NCI-H345 (cell line): ENCODE measurements at places on chromosomes 6 and 20.

GRCh38 chr20:57724610-57725405 is 15.0 kb upstream of the PMEPA1 start:
- DNase-seq, result no peak

DNA sequence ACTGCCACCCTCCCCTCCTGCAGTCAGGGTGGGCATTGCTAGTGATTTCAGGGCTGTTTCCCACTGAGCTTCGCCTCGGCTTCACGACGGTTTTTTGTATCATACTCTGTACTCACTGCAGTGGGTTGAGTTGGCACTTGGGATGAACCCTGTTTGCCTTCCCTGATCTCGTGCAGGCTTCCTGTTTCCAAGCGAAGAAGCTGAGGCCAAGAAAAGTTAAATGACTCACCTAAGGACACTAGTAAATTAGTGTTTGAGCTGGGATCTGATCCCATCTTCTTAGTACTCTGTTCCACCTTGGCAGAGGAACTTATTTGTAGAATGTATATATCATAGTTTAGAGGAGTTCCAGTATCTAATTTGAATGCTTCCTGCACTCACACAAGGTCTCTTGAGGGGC is 50.3 kb upstream of the VSTM2L start:
- DNase-seq, result no peak

DNA sequence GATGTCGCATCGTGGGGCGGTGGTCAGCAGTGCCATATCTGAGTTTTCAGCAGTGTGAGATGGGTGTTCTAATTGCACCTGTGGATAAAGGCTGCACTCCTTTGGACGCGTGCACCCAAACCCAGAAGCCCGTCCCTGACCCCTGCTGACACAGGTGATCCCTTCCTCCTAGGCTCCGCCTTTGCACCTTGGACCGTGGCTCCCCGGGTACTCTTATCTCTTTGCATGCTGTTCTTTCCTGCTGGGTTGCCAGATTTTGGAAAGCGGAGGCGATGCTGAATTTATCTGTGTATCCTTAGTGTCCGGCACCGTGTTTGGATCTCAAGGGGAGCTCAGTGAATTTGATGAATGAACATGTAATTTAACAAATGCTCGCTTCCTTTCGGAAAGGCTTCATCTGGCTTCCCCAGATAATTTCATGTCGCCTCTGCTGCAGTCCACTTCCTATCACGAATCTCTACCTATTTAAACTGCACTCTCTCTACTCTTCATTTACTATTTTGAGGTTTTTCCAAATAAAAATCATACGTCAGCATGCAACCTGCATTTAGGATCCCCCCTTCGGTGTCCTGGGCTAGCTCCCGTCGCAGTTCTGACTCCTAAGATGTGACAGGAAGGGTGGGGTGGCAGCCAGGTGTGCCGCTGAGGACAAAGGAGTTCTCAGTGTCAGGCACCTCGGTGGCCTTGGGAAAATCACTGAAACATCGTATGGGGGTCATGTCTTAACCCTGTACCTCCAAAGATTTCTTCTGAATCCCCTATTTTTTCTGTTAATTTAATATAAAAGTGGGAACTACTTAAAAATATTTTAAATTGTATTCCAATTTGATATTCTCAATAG is 753 bp upstream of the PERP start:
- DNase-seq, result peak; percentile 80

GRCh38 chr20:63694584-63695423 is 1.6 kb upstream of the TNFRSF6B start:
- no peak for DNase-seq

GRCh38 chr6:80528115-80528514 is 421.6 kb downstream of the BCKDHB start:
- DNase-seq, result peak; percentile 71

DNA sequence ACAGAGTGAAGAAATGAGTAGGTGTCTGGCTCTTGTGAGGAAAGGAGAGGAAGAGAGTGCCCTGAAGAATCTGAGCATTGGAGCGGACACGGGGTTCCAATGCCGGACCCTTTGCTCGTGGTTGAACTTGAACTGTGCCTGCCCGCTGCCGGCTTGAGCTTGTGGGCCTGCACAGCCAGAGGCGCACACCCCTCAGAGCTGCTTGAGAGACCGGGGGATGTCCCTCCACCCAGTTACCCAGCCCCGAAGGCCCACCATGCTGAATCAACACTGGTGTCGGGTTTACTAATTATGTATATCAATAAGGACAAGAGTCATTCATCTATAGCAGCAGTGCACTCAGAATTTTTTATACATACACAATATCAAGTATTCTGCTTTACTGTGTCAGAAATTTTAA is 218.3 kb upstream of the CST7 start:
- no peak for DNase-seq

DNA sequence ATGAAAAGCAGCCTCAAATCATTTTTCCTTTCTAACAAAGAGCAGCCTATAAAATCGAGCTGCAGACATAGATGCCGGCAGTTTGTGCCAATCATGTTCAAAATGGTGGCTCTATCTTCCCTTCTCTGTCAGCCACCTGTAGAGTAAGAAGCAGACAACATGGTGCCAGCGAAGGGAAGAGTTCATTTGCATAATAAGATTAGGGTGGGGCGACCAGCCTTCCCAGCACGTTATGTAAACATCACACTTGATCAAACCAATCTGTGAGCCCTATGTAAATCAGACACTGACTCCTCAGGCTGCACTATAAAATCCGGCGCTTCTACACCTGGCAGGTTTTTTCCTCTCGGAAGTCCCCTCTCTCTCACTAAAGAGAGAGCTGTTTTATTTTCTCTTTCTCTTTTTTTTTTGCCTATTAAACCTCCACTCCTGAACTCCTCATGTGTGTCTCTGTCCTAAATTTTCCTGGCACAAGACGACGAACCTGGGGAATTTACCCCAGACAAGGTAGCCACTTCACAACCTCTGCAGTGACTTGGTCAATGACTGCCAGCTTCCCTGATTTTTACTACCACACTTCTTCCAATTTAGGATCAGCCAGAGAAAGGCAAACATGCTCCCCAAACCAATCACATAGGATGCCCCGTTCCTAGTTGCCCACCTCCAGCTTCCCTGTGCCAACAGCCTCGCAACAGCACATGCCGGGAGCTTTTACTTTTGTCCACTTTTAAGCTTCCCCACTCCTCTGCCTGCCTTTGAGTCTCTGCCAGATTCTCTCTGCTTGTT is 12.9 kb downstream of the TPMT start:
- no peak for DNase-seq

DNA sequence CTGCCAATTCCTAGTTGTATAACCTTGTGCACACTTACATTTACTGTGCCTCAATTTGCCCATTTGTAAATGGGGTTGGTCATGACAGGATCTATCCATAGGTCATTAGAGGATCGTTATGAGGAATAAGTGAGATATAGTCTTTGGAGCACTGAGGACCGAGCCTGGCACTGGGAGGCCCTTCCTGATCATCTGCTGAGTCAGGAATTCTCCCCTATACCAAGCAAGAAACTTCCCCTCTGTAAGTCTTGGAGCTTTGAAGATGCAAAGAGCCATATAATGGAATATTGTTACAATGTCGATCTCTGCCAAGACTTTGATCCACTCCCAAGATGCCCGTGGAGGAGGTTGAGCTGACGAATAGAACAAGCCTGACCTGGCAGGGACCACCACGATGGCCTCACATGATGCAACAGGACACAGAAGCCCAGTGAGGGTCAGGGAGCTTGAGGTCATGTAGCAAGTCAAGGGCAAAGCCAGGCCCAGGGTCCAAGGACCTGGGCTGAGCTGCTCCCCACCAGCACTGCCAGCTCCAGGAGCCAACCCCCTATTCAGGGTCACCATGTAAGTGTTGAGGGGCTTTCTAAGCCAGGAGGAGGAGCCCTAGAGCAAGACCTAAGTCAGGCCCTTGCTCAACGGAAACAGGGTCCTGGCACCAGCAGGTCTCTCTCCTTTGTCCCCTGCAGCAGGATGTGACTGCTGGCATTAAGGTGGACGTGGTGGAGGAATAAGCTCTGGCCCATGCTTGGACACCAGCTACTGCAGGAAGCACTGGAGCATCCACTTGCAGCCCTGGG is 16.7 kb downstream of the PDRG1 start:
- no peak for DNase-seq

- no peak for DNase-seq
These were observed 159.3 kb upstream of the JARID2 start for GRCh38 chr6:15086348-15087158.

GRCh38 chr6:25215881-25216280 is 63.3 kb upstream of the CARMIL1 start:
- no peak for DNase-seq

DNA sequence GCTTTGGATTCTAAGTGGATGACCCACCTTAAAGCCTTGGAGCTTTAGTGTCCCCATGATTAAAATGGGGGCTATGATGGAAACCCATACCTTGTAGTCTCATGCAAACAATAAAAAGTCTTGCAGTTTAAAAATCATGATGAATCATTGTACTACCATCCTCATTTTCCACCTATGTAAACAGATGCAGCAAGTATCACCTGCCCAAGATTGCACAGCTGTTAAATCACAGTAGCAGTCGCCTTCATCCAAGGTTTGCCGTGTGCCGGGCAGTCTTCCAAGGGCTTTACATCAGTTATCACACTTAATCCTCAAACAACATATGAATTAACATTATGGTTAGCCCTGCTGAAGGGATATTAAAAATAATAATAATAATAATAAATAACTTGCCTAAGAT is 210.3 kb downstream of the FOXA2 start:
- peak; percentile 56 for DNase-seq

DNA sequence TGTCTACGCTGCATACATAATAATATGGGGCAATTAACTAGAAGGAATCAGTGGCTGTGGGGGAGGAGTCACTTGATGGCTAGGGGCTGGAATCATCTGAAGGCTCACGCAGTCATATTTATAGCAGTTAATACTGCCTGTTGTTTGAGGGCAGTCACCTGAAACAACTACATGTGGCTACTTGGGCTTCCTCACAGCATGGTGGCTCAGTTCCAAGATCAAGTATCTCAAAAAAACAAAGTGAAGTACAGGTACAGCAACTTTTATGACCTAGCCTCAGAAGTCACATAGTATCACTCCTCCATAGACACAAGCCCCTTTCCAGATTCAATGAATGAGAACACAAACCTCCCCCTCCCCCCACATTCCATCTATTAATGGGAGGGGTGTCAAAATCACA is 63.7 kb downstream of the STX11 start:
- no peak for DNase-seq

GRCh38 chr20:41081276-41081814 is 52.7 kb downstream of the TOP1 start:
- no peak for DNase-seq

DNA sequence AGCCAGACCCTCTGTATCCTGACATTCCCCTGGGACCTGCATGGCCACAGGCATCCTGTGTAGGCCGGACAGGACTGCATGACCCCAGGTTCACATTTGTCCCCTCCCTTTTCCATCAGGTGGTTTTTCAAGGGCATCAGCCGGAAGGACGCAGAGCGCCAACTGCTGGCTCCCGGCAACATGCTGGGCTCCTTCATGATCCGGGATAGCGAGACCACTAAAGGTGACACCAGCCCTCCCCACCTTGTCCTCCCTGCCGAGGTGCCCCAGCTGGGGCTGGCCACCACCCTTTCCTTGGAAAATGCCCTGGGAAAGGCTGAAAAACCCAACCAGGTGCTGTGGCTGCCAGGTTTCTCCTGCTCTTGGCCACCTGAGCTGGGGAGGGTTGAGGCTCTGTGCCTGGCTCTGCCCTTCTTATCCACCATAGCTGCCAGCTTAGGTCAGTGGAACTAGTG is 27.6 kb downstream of the HCK start:
- no peak for DNase-seq

DNA sequence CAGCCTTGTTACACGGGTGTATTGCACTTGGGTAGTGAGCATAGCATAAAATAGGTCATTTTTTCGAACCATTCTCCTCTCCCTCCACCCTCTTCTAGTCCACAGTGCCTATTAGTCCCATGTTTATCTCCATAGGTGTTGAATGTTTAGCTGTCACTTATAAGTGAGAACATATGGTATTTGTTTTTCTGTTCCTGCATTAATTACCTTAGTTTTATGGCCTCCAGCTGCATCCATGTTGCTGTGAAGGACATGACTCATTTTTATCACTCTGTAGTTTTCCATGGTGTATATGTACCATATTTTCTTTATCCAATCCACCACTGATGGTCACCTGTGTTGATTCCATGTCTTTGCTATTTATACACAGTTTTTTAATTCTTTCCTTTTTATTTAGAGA is 889.5 kb downstream of the EYS start:
- DNase-seq, result no peak

DNA sequence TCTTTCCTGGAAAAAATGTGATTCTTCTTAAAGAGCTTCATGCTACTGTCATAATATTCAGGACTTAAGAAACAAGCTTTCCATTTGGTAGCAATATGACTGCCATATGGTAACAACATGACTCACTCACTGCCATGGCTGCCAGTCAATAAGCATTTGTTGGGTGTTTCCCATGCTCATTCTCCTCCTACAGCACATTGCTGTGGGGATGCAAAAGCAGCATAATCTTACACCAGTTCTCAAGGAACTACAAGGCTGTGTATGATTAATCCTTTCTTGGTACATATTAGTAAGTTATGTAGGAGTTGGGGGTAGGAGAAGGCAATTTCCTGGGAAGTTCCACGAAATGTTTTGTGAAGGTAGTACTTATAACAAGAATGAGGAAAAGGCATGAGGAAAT is 76.7 kb downstream of the CEP162 start:
- no peak for DNase-seq

GRCh38 chr20:38724626-38725147 is 401 bp downstream of the SLC32A1 start:
- DNase-seq, result no peak

DNA sequence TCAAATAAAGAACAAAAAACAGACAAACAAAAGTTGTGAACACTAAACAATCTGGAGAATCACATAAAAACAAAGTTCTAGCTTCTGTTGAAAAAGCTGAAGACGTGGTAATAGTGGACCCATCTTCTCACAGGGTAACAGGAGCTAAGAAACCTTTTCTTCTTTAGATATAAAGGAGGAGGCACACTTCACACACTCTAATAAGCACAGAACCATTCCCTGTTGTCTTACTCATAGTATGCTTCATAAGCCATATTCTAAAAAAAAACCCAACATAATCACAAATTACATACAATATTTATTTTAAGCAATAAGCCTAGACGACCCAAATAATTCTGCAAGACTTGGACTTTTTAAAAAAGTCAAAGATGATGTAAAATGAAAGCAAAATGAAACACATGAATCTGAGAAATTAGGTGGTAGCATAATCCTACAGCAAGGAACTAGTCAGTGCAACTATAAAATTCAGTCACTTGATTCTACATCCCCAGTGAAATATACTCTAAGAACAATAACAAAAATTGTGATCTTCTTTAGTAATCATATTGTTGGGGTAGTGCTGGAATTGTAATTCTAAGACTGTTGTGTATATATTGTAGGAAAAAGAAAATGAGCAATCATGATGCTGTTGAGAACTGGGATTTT is 15.6 kb downstream of the SRPK1 start:
- no peak for DNase-seq

- no peak for DNase-seq
These were observed 4.1 kb upstream of the SIRPG start for GRCh38 chr20:1661542-1662299.
